ENCODE measurements at places on chromosomes 12 and 14.
A peak's percentile ranks its signal among the peaks of the same experiment; 100 is the strongest.

GRCh38 chr12:64943686-64944085, 119.2 kb downstream of the TBC1D30 start:
- peak; percentile 52 for DNase-seq

DNA sequence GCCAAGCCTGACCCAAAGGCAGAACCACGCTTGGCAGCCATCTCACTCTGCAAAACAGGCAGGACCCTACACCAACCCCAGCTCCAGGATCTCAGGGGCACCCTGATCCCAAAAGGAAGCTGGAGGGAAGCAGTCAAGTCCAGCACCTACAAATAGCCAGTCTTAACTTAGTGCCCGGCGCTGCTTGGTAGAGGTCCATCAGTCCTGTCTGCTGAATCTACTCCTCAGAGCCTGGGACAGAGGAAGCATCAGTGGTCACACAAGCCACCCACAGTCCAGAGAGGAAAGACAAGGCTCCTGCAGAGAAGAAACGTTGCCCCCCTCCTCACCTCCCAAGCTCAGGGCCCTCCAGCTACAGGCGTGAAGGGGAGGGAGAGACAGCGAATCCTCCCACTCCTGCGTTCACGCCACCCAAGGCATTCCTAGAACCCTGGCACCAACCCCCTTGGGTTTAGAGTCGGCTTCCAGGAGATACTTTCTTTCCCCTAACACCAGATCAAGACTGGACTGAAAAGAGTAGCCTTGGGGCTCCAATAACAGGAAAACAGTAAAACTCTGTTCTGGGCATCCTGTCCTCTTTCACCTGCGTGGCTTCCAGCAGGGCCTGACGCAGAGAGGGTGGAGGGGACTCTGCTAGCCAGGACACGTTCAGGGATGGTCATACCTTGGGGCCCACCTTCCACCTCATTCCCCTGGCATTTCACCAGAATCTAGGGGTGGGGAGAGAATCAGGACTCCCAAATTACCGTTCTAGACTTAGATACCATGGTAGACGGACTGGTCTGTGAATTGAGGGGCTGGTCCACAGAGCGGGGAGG, 1.2 kb downstream of the PXN start:
- DNase-seq: no peak

- no peak for DNase-seq
These were observed 9.4 kb upstream of the CCDC175 start for GRCh38 chr14:59585891-59586554.

DNA sequence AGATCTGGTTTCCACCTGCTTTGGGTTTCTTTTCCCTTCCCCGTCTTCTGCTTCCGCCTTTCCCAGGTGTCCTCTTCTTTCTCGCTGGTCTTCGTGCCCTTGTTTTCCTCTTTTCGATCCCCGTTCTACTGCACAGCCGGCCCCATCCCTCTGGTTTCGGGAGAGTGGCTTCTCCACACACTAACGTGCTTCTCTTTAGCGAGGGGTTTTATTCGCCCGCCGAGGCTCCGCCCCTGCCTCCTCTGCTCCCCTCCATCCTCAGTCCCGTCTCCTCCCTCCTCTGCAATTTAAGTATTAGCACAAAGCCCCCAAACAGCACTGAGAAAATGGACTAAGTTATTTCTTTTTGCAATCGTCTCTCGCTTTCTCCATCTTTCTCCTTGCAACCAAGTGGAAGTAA, at the start of gene SLC7A8:
Gene SLC7A8, minus strand, starts transcription at position 182 of the 400 bp plus-strand sequence. CDS start 746 bp downstream, outside the sequence.
- DNase-seq: peak; percentile 18

DNA sequence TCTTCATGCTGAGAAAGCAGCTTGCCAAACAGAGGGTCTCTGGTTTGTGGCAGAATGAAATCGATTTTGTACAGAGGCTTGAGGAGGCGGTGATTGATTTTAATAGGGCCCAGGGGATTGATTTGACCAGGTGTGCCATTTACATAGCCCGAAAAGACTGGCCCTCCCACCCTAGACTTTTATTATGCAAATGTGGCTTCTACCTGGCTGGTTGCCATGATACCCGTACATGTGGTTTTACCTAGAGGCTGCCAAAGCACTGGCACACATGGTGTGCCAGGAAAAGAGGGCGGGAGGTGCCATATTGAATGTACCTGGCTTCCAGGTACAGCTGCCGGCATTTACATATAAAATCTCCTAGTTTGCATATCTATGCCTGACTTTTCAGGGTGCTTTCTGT, 18.0 kb upstream of the GUCY2C start:
- no peak for DNase-seq

- no peak for DNase-seq
These were observed 50.5 kb downstream of the KITLG start for GRCh38 chr12:88529531-88530488.

- DNase-seq: peak; percentile 65
These were observed 38.2 kb upstream of the STAB2 start for GRCh38 chr12:103548622-103549601.

- DNase-seq: no peak
These were observed 16.4 kb upstream of the CACNA2D4 start for GRCh38 chr12:1934831-1935230.

- DNase-seq: no peak
These were observed 2.8 kb downstream of the TCP11L2 start for GRCh38 chr12:106305376-106305775.

DNA sequence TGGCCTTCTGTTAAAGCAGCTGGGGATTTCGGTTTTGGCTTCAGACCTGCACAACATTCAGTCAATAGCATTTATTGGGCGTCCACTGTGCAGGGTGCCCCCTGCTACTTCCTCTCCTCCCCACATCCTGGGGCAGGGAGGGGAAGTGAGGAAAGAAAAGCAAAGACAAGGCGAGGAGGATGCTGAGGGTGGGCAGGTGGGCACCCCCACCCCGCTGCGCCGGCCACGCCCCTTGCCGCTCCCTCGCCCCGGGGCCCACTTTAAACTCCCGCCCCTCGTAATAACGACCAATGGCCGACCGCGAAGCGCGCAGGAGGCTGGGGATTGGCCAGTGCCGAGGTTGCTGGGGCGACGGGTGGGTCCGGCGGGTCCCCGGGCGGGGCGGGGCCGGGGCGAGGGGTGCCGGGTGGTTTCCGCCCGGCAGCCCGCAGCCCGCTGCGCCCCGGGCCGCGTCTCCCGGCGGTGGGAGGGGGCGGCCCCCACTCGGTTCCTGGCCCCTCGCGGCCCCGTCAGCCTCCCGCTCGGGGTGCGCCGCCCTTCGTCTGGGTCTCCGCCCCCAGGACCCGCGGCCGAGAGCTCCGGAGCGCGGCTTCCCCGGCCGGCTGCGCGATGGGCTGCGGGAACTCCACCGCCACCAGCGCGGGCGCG, at the start of gene C12orf75:
Gene C12orf75, plus strand, starts transcription at position 409 of the 648 bp plus-strand sequence. Its CDS starts 201 bp downstream, at position 610.
- peak; percentile 90 for DNase-seq

- no peak for DNase-seq
These were observed 20.9 kb upstream of the ATP5MC2 start for GRCh38 chr12:53696655-53697331.

DNA sequence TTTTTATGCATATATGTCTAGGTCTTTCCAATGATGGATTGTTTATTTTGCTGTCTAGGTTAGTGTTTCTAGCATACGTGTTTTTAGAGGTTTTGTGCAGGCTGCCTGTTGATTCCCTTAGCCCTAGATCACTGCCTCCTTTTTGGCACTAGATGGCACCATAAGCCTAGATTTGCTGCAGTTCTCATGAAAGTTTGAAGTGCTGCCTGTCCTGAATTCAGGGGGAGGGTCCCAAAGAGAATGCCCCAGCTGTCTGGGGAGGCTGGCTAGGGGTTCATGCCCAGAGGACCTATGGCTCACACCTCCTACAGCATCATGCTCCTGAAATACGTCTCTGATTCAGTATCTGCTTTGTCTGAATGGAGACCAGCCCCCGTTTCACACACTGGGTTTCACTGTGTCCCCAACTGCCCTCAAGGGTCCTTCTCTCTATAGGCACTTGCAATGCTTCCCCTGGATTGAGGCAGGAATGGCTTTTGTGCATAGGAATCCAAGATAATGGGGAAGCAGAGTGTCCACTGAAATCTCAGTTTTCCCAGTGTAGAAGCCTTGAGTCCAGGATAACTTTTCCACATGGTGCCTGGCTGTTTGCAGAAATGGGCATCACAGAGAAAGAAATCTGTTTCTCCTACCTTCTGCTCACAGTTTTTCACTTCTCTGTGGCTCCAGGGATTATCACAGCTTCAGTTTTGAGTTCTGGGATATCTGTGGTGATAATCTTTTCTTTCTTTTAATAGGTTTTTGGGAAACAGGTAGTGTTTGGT, 14.2 kb upstream of the TXNRD1 start:
- peak; percentile 64 for DNase-seq

GRCh38 chr14:90512329-90512991, 115.6 kb downstream of the CALM1 start:
- DNase-seq: no peak

DNA sequence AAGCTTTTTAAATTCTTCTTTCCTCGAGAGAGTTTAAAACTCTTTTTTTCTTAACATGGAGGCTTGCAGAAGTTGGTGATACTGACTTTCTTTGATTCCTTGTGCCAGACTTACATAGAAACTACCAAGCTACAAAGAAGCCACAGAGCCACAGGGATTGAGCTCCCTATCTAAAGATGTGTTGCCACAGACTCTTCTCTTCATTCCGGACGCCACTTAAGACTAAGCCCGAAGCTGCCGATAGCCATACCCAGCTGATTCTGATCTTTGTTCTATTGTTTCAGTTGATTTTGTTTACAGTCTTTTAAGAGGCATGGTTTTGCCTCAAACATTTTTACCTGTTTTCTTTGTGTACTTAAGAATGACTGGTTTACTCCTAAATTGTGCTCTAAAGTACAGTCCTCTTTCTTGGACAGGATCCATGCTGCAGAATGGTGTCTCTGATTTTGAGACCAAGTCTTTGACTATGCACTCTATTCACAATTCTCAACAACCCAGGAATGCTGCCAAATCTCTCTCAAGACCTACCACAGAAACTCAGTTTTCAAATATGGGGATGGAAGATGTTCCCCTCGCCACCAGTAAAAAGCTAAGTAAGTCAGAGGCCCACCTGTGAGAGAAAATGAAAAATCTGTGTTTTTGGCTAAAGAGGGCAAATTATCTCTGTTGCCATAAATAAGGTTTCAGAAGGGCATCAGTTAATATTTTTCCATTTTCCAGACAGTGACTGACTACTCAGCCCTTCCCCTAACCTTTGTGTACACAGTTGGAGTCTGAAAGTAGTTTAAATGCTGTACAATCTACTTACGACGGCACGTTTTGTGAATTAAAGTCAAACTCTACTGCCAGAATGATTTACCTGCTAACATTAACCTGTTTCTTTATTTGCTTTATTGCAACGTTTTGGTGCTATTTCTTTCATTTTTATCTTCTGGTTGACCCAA, 42.1 kb upstream of the KCNH3 start:
- no peak for DNase-seq

All from fibroblast of skin of right biceps (primary cell).